ENCODE measurements at places on chromosomes 13 and 19. TPM values are rescaled to one million over a fixed set of nuclear protein-coding genes. Genes with fewer than 3 reads are reported as not detected.

KLF1 gene
- not detected for total RNA-seq

NOP53 gene
- 298 TPM for total RNA-seq

SPRED3 gene
- not detected for total RNA-seq

MEIOSIN gene
- total RNA-seq, result not detected

ZNF433 gene
- 4.5 TPM for total RNA-seq

ZC3H4 gene
- 18.2 TPM for total RNA-seq

ZNF121 gene
- total RNA-seq, result 23.7 TPM

TEX29 gene
- not detected for total RNA-seq

GRK1 gene
- not detected for total RNA-seq

LPAR2 gene
- total RNA-seq, result 7.6 TPM

PSG6 gene
- not detected for total RNA-seq

DNA sequence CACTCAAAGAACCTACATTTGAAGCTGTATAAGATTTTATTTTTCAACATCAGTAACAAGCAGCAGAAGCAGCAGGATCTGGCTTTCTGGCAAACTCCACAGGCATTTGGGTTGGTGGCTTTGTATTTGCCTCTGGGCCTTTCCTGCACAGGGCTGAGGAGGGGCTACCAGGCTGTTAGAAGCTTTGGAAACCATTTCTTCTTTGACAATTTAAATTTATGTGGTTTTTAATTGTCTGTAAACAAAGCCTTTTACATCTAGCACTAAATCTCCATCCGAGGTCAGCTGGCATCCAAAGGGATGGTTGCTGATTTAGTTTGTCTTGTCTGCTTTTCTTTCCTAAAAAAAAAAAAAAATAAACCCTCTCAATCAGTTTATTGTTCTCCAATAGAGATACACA, 127.5 kb upstream of the OBI1 start:
- no peak overlapping the region for H3K27ac ChIP-seq
- H3K27me3 ChIP-seq, result peaks cover 3% of the 10 kb centered on the region
- H3K4me1 ChIP-seq, result no peaks in the 10 kb centered on the region
- no peak for DNase-seq
- H3K36me3 ChIP-seq, result no peaks in the 10 kb centered on the region

DNA sequence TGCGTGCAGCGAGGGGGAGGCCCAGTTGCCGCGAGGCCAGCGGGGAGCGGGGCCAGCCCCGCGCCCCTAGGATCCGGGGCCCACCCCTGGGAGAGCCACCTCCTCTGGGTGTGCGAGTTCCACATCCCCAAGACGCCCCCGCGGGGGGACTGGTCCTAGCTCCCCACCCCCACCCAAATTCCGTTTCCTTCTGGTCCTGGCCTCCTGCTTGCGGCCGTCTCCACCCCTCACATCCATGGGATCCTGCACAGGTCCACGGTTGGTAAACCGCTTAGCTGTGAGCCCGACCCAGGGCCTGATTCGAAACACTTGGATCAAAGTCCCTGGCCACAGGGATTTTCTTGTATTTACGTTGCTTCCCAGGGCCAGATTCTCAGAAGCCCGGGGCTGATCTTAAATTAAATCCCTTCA, 324 bp upstream of the FBXO17 start:
- peak overlapping the region; percentile 81 for H3K27ac ChIP-seq
- no peak for DNase-seq
- H3K4me3 ChIP-seq, result peak overlapping the region; percentile 59
- peaks cover 11% of the 10 kb centered on the region for H3K4me1 ChIP-seq

DNA sequence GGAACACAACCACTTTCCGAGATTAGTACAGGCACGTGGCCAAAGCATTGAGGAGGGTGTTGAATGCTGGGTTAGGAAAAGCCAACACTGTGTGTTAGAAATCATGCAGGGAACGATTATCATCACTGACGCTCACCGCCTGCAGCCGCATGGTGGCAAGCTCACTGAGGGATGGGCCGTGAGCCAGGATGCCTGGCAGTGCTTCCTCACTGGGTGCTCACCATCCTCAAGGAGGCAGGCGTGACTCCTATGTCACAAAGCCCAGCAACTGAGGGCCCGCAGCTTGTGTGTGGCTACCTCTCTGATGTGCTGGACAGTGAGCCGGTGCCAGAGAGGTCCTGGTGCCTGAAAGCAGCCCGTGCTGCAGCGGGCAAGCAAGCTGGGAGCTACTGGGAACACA, 30.4 kb upstream of the TIMM44 start:
- no peak for DNase-seq
- no peak overlapping the region for H3K4me3 ChIP-seq
- no peak overlapping the region for H3K27ac ChIP-seq
- H3K27me3 ChIP-seq, result no peaks in the 10 kb centered on the region
- H3K4me1 ChIP-seq, result peaks cover 4% of the 10 kb centered on the region

GRCh38 chr13:58953638-58954037, 1210.1 kb downstream of the DIAPH3 start:
- no peak overlapping the region for H3K27ac ChIP-seq
- no peak overlapping the region for H3K4me3 ChIP-seq
- no peaks in the 10 kb centered on the region for H3K36me3 ChIP-seq
- DNase-seq, result no peak
- H3K4me1 ChIP-seq, result no peaks in the 10 kb centered on the region

- no peaks in the 10 kb centered on the region for H3K4me1 ChIP-seq
- no peak for DNase-seq
- no peaks in the 10 kb centered on the region for H3K27me3 ChIP-seq
- H3K27ac ChIP-seq, result no peak overlapping the region
- H3K36me3 ChIP-seq, result no peaks in the 10 kb centered on the region
- no peak overlapping the region for H3K4me3 ChIP-seq
These were observed 403.3 kb upstream of the ATXN8OS start for GRCh38 chr13:69704311-69704710.

- H3K27ac ChIP-seq, result no peak overlapping the region
- no peaks in the 10 kb centered on the region for H3K36me3 ChIP-seq
- H3K4me1 ChIP-seq, result no peaks in the 10 kb centered on the region
- no peaks in the 10 kb centered on the region for H3K27me3 ChIP-seq
- DNase-seq, result no peak
These were observed 12.9 kb downstream of the ZSWIM9 start for GRCh38 chr19:48183356-48183755.

DNA sequence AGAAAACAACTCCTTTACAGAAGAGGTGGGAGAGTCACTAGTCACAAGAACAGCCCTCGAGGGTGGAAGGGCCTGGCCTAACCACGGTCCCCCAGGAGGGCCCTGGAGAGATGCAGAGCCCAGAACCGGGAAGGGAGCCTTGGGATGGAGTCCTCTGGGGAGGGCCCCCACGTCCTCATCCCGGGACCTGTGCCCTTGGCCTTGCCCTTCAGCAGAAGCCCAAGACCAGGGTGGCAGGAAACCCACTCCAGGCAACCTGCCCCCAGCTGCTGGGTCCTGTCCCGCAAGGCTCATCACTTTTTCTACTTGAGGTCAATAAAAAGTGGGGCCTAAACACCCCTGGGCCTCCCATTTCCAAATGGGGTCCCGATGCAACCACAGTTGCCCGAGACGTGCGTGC, 2.3 kb upstream of the ATP8B3 start:
- no peaks in the 10 kb centered on the region for H3K27me3 ChIP-seq
- no peak overlapping the region for H3K4me3 ChIP-seq
- no peak overlapping the region for H3K27ac ChIP-seq
- H3K4me1 ChIP-seq, result peaks cover 41% of the 10 kb centered on the region
- peaks cover 39% of the 10 kb centered on the region for H3K36me3 ChIP-seq

DNA sequence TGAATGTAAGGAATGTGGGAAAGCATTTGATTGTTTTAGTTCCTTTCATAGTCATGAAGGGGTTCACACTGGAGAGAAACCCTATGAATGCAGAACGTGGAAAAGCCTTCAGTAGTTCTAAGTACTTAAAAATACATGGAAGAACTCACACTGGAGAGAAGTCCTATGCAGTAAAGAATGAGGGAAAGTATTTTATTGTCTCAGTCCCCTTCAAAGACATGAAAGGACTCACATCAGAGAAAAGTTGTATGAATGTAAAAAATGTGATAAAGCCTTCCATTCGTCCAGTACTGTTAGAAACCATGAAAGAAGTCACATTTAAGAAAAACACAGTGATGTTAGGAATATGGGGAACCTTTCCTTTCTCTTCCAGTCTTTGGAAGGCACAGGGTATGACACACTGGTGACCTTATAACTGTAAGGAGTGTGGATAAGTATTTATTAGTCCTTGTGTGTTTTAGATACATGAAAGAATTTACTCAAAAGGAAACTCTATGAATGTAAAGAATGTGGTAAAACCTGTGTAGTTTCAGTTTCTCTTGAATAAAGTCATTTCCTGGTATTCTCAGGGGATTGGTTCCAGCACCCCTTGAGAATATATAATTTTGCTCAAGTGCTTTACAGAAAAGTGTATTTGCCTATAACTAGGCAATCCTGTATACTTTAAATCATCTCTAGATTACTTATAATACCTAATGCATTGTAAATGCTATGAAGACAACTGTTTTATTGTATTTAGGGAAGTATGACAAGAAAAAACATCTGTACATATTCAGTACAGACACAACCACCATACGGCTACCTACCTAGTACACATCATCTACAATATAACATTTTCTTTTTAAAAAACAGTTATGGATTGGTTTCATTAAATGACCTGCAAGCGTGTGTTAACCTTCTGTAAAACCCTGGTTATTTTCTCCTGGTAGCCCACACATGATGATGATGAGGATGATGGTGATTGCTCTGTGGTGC, 52.8 kb downstream of the ZNF823 start:
- no peaks in the 10 kb centered on the region for H3K4me1 ChIP-seq
- H3K4me3 ChIP-seq, result no peak overlapping the region
- no peak overlapping the region for H3K27ac ChIP-seq
- H3K36me3 ChIP-seq, result no peaks in the 10 kb centered on the region
- DNase-seq, result no peak

GRCh38 chr13:87234981-87235380, 436.2 kb upstream of the SLITRK5 start:
- no peaks in the 10 kb centered on the region for H3K4me1 ChIP-seq
- no peak overlapping the region for H3K27ac ChIP-seq
- no peaks in the 10 kb centered on the region for H3K36me3 ChIP-seq
- no peak overlapping the region for H3K4me3 ChIP-seq
- H3K27me3 ChIP-seq, result no peaks in the 10 kb centered on the region
- DNase-seq, result no peak

DNA sequence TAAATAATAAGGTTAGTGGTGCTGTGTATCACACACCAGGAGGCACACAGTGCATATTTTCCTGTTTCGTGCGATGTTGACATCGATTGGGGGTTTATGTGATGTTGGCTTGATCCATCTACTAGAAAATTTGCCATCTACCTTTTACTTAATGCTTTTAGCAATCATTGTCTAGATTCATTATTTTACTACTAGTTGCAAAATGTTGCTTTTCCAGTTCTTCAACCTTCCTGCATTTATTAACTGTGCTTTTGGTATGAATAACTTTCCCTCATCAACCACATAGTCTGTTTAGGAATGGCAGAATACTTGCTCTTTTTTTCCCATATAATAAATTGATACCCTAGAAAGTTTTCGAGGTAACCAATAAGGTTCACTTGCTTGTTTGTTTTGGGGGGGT, 17.5 kb downstream of the C13orf42 start:
- H3K4me3 ChIP-seq, result no peak overlapping the region
- no peaks in the 10 kb centered on the region for H3K4me1 ChIP-seq
- no peak overlapping the region for H3K27ac ChIP-seq
- H3K27me3 ChIP-seq, result no peaks in the 10 kb centered on the region
- DNase-seq, result no peak
- no peaks in the 10 kb centered on the region for H3K36me3 ChIP-seq

DNA sequence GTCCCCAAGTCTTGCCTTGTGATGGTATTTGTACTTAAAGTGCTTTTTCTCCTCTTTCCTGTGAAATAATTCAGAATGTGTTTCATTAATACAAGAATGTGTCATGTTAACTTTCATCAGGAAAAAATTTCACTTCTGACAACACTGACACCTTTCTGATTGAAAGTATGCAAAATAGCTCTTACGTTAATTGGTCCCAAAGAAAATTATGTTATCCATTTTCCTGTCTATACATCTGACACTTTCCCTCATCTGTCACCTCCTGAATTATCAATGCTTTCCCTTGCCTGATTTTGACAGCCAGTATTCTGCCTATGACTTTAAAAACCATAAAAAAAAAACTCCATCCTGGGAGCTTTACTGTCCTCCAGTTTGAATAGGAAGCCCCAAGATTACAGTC, 336.5 kb downstream of the ATP8A2 start:
- no peak for DNase-seq
- no peaks in the 10 kb centered on the region for H3K36me3 ChIP-seq
- no peaks in the 10 kb centered on the region for H3K27me3 ChIP-seq

GRCh38 chr13:99855526-99856420, 115.8 kb downstream of the ZIC5 start:
- H3K4me1 ChIP-seq, result no peaks in the 10 kb centered on the region
- no peaks in the 10 kb centered on the region for H3K27me3 ChIP-seq

DNA sequence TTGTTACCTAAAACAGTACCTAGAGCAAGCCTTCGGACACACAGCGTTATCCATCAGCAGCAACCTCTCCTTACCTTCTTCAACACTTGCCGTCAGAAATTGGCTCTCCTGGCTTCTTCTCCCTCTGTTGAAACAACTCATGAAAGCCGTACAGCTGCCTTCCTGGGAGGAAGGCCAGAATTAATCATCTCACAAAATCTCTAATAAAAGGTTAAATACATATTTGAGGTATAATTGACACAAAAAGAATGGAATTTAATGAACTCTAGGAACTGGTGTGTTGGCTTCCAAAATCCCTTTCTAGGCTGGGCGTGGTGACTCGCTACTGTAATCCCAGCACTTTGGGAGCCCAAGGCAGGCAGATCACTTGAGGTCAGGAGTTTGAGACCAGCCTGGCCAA, 37.3 kb upstream of the GTF2F2 start:
- no peak overlapping the region for H3K27ac ChIP-seq
- no peaks in the 10 kb centered on the region for H3K36me3 ChIP-seq
- no peaks in the 10 kb centered on the region for H3K27me3 ChIP-seq
- no peak overlapping the region for H3K4me3 ChIP-seq

DNA sequence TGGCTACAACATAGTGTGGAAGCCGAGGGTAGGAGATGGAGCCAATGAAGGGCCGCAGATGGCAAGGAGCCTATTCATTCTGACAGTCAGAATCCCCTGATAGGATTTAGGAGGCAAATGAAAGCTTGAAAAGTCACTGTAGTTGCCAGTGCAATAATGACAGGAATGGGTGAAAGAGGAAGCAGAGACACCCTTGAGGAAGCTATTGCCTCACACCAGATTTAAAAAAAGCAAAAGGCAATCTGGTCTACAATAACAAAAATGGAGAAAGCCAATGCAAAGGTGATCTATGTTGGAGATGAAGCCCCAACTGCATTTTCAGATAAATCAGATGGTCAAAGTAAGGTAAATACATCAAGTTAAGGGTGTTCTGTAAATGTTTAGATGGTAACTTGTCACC, 158.5 kb downstream of the TUBA3C start:
- no peak overlapping the region for H3K27ac ChIP-seq
- DNase-seq, result no peak
- no peaks in the 10 kb centered on the region for H3K4me1 ChIP-seq
- no peaks in the 10 kb centered on the region for H3K36me3 ChIP-seq

DNA sequence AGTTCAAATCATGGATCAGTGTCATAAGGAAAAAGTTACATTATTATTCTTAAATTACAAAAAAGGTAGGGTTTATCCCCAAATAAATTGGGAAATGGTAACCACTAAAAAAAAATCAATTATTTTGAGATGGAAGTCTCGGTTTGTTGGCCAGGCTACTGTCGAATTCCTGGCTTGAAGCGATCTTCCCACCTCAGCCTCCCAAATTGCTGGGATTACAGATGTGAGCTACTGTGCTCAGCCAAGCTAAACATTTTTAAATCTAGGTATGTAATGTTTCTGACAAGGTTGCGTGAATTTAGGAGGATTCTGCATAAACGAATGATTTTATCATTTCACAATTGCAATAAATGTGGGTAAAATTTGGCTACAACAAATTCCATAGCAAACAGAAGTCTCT, 2.0 kb downstream of the NAA16 start:
- peak overlapping the region; percentile 90 for H3K4me3 ChIP-seq
- H3K27me3 ChIP-seq, result no peaks in the 10 kb centered on the region
- no peak for DNase-seq

All from esophagus squamous epithelium (tissue), 5 donors.